ENCODE measurements at places on chromosomes 7 and 10. TPM values are rescaled to one million over a fixed set of nuclear protein-coding genes. Genes with fewer than 3 reads are reported as not detected.

The SLC18A3 gene
- not detected for total RNA-seq

The UNCX gene
- not detected for total RNA-seq

The RAB11FIP2 gene
- total RNA-seq: 13.1 TPM

The CFAP70 gene
- total RNA-seq: 0.18 TPM

The AKR1C3 gene
- 0.18 TPM for total RNA-seq

The TRIM73 gene
- total RNA-seq: 0.18 TPM

The ZNF727 gene
- not detected for total RNA-seq

The LIPM gene
- not detected for total RNA-seq

The NODAL gene
- not detected for total RNA-seq

The ELMO1 gene
- not detected for total RNA-seq

The MPP7 gene
- total RNA-seq: 1.4 TPM

DNA sequence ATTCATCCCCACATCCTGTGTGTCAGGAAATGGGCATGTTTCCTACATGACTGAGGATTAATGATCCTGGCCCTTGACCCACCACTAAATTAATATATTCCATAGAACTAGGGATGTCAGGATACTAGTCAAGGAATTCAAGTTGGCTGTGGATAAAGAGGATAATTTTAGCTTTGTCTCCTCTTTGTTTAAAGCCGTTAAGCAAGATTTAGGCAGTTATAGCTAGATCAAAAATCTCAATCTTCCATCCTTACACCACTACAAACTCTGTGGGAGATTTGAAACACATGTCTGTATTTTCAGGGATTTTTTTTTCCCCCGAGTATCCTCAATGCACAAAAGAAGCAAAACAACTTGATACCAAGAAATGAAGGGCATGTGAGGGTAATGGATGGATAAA is 417.1 kb downstream of the MAGI2 start:
- DNase-seq: no peak

DNA sequence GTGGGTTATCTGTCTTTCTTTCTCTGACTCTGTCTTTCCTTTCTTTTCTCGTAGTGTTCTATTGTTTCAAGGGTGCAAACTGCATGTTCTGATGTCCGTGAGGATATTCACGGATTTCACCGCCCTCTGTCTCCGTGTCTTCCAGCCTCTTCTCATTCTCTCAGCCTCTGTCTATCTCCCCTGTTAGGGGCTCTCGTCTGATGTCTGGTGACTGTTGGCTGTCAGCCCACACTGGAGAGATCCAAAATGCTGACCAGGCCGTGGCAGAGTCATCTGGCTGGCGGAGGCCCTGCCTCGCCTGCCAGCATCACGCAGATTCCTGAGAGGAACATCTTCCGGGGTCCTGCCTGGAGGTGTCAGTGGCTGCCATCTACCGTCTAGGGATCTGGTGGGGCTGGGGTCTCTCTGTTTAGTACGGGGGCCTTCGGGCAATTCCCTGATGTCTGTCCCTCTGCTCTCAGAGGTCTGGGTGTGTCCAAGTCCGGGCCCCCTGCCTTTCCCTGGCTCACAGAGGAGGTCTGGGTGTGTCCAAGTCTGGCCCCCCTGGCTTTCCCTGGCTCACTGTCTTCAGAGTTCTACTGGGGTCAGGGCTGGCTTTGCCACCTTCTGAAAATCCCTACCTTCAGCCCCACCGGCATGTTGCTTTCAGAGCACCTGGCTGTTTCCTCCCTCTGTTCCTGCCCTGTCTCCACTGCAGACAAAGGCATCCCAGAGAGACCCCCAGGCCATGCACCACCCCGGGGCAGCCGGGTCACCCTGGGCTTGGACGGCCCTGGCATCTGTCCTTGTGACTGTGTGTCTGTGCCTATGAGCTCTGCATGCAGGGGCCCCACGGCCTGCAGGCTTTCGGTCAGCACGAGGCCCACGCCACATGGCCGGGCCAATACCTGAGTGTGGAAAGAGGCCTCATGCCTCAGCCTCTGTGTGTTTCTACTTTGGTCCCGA is 14.0 kb upstream of the SCART1 start:
- no peak for DNase-seq

DNA sequence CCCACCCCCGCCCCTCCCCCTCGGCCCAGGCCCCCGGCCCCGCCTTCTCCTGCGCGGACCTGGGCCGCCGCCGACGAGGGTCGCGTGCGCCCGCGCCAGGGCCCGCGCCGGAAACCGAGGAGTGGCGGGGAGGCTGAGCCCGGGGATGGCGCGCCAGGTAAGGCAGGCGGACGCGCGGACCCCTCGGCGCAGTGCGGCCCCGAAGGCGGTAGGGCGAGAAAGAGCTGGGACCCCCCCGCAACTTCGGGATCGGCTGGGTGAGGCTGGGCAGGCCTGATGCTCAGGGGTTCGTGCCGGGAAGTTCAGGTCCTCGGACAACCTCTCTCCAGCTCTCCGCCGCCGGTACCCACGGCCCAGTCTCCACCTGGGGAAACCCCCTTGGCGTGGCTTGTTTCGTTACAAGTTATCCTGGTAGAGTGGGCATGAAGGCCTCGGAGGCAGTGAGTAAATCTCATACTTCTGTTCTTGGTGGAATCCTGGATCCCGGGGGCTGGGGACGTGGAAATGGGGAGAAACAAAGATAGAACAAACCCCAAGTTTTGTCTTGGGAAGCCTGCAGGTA is 58.4 kb downstream of the ZNF467 start:
- DNase-seq: peak; percentile 9

GRCh38 chr10:42149027-42149700 is 489.2 kb downstream of the ZNF33B start:
- no peak for DNase-seq

DNA sequence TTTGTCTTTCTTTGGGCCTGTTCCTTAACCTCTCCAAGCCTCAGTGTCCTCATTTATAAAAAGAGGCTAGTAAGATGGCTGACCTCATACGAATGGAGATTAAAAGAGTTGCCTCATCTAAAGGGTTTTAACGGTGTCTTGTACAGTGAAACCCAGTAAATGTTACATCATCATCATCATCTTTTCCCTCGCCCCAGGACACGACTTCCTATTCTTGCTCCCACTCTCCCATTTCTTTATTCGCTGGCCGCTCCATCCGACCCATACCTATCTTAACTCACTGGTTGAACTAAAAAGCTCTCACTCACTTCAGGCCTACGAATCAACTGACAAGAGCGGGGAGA is 554 bp downstream of the FRA10AC1 start:
- peak; percentile 55 for DNase-seq

- no peak for DNase-seq
These were observed 206.6 kb downstream of the CXCL12 start for GRCh38 chr10:44178281-44178680.

- no peak for DNase-seq
These were observed 89.5 kb downstream of the KCNMA1 start for GRCh38 chr10:77548157-77548556.

- no peak for DNase-seq
These were observed 581.4 kb downstream of the TNS3 start for GRCh38 chr7:47000561-47000960.

- no peak for DNase-seq
These were observed 121.2 kb downstream of the MTERF1 start for GRCh38 chr7:91759205-91759863.

DNA sequence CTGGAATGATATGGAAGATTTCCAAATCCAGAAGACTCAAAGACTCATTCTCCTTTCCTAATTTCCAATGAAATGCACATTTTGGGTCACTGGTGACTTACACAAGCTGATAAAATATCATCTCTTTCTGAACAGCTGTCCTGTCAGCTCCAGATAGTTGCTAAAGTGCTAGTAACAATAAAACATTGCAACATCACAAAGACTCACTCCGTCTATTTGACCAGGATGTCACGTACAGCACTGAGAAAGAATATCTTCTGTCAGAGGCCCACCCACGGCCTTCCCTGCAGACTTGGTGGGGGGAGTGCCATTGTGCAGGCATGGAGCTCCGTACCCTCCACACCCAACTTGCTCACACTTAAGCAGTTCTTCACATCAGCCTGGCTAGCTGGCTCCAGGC is 78.9 kb upstream of the EGR2 start:
- DNase-seq: peak; percentile 4

- no peak for DNase-seq
These were observed 287.4 kb upstream of the FOXK1 start for GRCh38 chr7:4394736-4395135.

DNA sequence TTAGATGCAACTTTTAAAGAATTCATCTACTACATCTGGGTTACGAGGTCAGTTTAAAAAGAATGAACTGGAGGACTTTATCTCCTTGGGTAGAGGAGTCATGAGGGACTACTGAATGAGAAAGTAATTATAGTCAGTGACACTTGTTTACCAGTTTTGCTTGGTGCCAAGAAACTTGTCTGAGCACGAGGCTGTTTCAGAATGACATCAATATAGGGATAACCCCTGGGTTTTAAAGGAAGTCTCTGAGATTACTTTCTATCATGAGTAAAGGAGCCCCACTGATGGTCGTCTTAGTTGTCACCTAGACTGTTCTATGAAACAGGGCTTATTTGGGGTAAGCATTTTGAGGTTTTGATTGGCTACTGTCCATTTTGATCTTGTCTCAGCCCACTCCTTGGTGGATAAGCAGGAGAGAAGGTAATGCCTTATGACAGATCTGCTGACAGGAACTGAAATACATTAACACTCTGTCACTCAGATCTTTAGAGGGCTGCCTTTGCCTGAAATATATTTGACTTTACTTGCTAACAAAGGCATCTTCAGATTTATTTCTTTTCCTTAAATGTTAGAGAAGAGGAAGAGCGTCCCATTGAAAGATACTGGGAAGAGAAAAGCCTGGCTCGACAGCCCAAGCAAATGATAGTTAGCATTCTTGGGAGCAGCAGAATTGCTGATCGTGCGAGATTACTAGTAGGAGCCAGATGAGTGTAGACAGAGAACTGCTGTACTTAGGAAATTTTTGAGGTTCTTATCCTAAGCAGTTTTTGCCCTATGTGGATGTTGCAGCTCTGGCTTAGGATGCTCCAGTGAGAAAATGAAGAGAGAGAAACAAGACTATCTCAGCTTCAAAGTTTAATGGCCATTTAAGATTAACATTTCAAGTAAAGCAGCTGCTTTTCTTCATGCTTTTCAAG is 299.2 kb upstream of the LRGUK start:
- peak; percentile 17 for DNase-seq

DNA sequence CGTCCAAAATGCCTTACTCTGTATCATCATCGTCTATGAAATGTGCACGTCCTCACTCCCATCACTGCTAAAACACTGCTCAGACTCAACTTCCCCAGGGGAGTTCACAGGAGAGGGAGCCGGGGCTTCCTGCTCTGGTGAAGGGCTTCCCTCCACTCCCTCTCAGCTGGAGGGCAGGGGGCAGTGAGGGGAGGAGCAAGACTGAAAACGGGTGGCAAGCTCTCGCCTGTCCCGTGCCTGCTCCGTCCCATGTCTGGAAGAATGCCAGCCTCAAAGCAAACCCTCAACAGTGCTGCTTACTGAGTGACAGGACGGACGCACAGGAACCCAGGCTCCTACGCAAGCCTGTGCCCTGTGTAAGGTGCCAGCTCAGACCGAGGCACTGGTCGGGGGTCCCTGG is 25.1 kb downstream of the PRKAG2 start:
- no peak for DNase-seq
